ENCODE measurements at places on chromosomes 12 and 14.
A peak's percentile ranks its signal among the peaks of the same experiment; 100 is the strongest.

- DNase-seq: no peak
Measured at GRCh38 chr12:105459760-105460330, 129.4 kb downstream of the C12orf75 start.

- DNase-seq: no peak
Measured at GRCh38 chr12:94309373-94309772, 150.3 kb downstream of the CEP83 start.

DNA sequence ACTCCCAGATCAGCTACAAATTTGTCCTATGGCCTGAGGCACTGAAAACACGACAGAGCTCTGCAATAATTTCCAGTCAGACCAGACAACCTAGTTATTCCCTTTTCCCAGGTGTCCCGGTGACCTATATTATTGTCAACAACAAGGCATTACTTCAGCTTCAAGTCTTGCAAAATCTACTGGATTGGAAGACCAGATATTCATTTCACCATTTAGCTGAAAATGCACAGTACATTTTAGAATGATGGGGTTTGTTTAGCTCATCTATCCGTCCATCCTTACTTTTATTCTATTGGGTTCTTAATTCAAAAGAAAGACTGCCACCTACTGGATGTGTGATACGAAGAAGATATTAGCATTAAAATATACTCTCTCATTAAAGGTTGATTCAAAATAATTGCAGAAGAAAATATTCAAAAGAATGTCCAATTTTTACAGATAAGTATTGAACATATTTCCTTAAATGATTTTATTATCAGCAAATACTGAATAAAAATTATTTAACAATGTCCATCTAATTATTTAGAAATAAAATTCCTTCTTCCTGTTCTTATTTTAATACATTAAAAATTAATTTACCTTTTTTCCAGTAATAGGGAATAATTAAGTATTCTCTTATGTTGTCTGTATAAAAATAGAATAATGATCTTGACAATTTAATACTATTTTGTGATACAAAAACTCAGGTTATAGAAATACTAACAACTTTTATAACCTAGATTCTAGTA is 244.9 kb upstream of the LRIG3 start:
- DNase-seq: peak; percentile 69

- DNase-seq: no peak
Measured at GRCh38 chr12:131434208-131435125, 276.4 kb upstream of the SFSWAP start.

- no peak for DNase-seq
Measured at GRCh38 chr14:19729763-19730162, 13.6 kb upstream of the OR4Q3 start.

DNA sequence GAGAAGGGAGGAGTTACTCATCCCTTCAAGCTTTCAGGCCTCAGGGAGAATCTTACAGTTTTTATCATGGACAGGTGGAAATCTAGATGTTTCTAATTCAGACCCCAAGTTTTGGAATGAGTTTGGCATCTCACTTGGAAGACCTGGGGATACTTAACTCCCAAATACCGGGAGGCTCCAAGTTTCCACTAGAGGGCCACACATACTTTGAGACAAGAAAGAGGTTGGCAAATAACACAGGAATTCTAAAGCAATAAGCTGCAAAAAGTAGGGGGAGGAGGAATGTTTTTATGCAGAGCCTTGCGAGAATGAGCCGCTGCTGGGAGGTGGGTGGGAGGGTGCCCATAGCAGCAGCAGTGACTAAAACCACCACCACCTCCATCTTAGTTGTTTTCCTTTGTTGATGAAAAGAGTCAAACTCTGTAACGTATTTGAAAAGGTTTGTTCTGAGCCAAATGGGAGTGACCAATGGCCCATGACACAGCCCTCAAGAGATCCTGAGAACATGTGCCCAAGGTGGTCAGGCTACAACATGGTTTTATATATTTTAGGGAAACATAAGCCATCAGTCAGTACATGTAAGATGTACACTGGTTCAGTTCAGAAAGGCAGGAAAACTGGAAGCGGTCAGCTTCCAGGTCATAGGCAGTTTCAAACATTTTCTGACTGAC is 34.2 kb upstream of the RNASE1 start:
- peak; percentile 3 for DNase-seq

- DNase-seq: no peak
Measured at GRCh38 chr12:537772-538171, 78.0 kb downstream of the B4GALNT3 start.

DNA sequence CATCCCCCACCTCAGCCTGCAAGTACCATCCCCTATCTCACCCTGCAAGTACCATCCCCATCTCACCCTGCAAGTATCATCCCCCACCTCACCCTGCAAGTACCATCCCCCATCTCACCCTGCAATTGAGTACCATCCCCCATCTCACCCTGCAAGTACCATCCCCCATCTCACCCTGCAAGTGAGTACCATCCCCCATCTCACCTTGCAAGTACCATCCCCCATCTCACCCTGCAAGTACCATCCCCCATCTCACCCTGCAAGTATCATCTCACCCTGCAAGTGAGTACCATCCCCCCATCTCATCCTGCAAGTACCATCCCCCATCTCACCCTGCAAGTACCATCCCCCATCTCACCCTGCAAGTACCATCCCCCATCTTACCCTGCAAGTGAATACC is 45.0 kb downstream of the ZC3H14 start:
- DNase-seq: no peak

DNA sequence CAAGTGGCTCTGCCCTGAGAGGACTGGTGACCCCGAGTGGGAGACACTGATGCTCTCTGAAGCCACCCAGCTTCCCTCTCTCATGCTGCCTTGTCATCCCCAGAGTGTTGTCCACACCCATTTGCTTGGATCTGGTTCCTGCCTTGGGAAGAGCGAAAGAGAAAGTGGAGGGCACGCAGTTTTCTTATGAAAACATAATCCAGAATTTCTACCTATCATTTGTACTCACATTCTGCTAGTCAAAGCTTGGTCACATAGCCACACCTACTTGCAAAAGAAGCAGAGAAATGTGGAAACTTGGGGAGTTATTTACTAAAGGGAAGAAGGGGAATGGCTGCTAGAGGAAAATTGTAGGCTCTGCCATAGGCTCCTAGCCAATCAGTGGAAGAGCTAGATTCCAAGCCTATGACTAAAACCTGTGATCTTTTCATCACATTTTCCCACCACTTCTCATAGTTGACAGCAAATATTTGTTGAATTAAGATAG is 326.3 kb downstream of the ZFP36L1 start:
- peak; percentile 98 for DNase-seq

- no peak for DNase-seq
Measured at GRCh38 chr12:129871991-129872972, 31.5 kb downstream of the TMEM132D start.

- DNase-seq: no peak
Measured at GRCh38 chr12:19302100-19302640, 137.1 kb upstream of the AEBP2 start.

GRCh38 chr14:73785336-73785833 is 66.2 kb upstream of the PTGR2 start:
- DNase-seq: peak; percentile 96

GRCh38 chr14:77142005-77142800 is 612 bp upstream of the ZDHHC22 start:
- no peak for DNase-seq

DNA sequence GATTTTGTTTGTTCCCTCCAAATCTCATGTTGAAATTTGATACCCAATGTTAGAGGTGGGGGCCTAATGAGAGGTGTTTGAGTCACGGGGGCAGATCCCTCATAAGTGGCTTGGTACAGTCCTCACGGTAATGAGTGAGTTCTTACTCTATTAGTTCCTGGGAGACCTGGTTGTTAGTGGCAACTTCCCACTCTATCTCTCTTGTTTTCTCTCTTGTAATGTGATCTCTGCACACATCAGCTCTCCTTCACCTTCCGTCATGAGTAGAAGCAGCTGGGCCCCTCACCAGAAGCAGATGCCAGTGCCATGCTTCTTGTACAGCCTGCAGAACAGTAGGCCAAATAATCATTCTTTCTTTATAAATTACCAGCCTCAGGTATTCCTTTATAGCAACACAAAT is 29.6 kb upstream of the KCNK10 start:
- DNase-seq: no peak

GRCh38 chr14:95520346-95520745 is 3.9 kb upstream of the SYNE3 start:
- no peak for DNase-seq

- no peak for DNase-seq
Measured at GRCh38 chr12:55707841-55708694, at the start of gene ITGA7. Gene ITGA7, minus strand, starts transcription at chr12:55707904. Its CDS starts 222 bp downstream, at chr12:55707682.

DNA sequence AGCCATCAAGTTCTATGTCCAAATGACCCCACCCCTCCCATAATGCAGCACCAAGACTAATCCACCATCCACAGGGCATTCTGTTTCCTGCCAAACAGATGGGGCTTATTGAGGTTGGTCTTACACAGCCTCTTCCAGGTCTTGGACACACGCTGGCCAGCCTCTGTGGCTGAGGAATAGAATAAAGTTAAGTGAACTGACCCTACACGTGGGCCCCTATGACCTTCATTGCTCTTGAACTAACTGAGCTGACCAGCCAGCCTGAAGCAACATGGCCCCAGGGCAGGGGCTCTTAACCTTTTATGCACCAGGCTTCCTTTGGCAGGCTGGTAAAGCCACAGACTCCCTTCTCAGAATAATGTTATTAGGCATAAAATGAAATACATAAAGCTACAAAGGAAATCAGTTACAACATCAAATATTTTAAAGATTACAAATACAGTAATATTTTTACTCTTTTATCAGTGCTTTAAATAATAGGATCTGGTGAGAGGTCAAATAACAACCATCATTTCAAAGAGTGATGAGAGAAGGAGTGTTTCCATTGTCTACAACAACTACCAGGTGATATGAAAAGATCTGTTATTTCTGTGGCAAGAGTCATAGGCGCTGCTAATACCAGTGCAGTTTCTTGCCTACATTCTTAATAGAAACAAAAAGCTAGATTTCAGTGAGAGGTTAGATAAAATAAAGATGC is 192.9 kb upstream of the NUDT4 start:
- DNase-seq: no peak

DNA sequence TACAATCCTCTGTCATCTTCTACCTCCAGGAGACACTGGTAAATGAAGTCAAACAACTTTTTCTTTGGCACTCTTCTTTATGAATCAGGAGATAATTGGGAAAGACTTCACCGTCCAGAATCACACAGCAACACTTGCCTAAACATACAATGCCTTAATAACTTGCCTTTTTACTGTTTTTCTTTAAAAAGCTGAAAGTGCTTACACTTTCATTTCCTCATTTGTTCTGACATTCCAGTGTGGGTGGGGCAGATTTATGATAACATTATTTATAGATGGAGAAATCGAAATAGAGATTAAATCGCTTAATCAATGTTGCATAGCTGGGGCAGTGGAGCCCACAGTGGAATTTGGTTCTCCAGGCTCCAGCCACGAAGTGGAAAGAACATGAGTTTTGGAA is 2.8 kb upstream of the FRS2 start:
- no peak for DNase-seq

- DNase-seq: no peak
Measured at GRCh38 chr14:62077676-62078261, 315.5 kb downstream of the SNAPC1 start.

DNA sequence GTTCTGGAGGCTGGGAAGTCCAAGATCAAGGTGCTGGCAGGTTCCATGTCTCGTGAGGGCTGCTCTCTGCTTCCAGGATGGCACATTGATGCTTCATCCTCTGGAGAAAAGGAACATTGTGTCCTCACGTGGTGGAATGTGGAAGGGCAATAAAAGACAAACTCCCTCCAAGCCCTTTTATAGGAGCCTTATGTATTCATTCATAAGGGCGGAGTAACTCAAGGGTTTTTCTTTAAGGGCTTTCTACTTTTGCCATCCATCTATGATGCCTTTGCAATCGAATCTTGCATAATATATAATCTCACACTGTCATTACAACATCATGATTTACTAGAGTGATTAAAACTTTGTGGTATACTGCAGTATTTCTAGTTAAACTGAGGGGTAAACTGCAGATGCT is 132.7 kb upstream of the DDHD1 start:
- peak; percentile 28 for DNase-seq

DNA sequence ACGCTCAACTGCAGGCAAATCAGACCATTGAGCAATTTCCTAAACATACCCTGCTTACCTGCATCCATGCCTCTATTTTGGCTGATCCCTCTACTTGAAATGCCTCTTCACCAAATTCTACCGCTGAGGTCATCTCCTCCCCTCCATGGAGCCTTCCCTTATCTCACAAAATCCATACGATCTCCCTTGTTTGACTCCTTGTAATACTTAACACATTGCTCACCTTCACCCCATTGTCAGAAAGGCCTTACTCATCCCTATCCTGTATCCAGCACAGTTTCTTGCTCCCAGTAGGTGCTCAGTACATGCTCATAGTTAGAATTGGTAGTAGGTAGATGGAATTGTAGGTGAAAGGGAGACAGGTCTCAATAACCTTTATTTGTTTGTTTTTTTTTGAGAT is 5.4 kb downstream of the DDN start:
- DNase-seq: no peak

GRCh38 chr14:84882830-84883229 is 647.1 kb upstream of the FLRT2 start:
- no peak for DNase-seq

DNA sequence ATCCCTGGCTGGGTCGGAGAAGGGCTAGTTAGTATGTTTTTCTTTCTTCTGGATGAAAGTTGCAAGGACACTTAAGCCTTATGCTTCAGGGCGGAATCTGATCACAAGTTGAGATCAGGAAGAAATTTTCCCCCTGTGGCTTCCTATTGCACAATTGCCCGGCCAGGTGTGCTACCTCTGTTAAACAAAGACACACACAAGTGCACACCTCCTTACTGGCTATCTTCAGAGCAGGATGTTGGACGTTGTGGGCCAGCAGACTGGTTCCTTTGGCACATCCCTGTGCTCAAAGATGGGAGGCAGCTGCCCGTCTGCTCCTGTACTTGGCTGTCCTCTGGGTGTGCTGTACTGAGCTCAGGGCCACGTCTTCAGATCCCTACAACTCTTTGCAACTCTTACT is 19.1 kb downstream of the ETV6 start:
- DNase-seq: no peak

DNA sequence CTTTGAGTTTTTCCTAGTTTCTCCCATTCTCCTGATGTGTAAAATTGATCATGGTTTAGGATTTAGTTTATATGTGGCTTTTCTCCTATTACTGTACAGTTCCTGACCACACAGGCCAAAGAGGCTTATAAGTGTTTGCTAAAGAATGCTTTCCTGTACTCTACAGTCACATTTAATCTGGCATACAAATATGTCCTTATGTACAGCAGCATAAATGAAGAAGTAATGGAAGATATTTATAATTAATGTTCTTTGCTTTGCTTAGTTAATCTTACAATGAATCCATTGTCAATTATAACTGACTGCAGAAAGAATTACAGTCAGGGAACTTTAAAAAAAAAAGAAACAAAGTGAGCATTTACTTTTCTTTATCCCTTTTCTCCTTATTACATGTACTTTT is 293.9 kb downstream of the KCNC2 start:
- no peak for DNase-seq

- DNase-seq: no peak
Measured at GRCh38 chr14:77407158-77407557, 16.2 kb downstream of the NOXRED1 start.

DNA sequence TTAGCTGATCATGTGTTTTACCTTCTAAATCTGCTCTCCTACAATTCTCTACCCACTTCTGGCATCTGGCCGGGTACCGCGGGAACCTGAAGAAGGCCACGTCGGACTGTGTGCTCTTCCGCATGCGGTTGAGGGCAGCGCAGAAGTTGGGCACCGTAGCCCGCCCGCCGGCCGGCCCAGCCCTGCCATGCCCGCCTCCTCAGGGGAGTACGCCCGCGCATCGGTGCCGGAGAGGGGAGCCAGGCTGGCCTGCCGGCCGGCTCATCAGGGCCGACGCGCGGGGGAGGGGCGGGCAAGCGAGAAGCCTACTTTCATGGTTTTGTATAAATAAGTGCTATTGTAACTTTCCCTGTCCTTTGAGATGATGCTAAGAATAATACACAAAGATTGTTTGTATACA is 19.9 kb upstream of the ADAMTS20 start:
- no peak for DNase-seq
